ENCODE measurements at places on chromosomes 7 and 10. TPM values are rescaled to one million over a fixed set of nuclear protein-coding genes. Genes with fewer than 3 reads are reported as not detected.

CLDN3 gene
- not detected for total RNA-seq

PSMC2 gene
- total RNA-seq, result 51.1 TPM

RET gene
- 0.36 TPM for total RNA-seq

SORCS1 gene
- not detected for total RNA-seq

LIPM gene
- not detected for total RNA-seq

DNA sequence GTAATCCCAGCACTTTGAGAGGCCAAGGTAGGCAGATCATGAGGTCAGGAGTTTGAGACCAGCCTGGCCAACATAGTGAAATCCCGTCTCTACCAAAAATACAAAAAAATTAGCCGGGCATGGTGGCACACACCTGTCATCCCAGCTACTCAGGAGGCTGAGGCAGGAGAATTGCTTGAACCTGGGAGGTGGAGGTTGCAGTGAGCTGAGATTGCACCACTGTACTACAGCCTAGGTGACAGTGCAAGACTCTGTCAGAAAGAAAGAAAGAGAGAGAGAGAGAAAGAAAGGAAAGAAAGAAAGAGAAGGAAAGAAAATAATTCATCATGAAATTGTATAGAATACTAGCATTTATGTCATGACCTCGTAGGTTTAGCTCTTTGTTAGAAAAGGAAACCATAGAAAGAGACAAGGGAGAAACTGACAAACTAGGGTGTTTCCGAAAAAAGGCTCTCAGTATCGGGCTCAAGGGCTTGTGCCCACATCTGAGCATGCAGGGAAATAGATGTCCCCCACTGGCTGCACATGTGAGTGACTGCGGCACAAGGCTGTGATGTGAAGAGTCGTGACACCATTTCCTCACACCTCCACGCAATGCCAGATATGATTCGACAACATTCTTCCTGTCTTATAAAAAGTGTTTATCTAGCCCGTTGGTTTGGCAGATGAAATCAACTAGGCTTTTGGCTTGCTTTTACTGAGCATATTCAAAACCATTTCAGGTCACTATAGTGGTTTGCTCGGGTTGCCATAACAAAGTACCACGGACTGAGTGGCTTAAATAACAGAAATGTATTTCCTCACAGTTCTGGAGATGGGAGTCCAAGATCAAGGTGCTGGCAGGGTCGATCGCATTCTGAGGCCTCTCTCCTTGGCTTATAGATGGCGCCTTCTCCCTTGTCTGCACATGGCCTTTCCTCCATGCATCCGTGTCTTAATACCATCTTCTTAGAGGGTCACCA lies 2.0 kb downstream of the SRGN start:
- peak overlapping the region; percentile 54 for H3K27ac ChIP-seq
- peak; percentile 66 for DNase-seq
- H3K36me3 ChIP-seq, result no peaks in the 10 kb centered on the region
- no peak overlapping the region for H3K4me3 ChIP-seq
- peaks cover 42% of the 10 kb centered on the region for H3K4me1 ChIP-seq

- no peaks in the 10 kb centered on the region for H3K4me1 ChIP-seq
- no peak overlapping the region for H3K4me3 ChIP-seq
- peaks cover 2% of the 10 kb centered on the region for H3K36me3 ChIP-seq
- DNase-seq, result no peak
- H3K27me3 ChIP-seq, result no peaks in the 10 kb centered on the region
Observed at GRCh38 chr10:5732141-5732540, 47.5 kb downstream of the TASOR2 start.

GRCh38 chr10:11610166-11610825 lies 1.2 kb downstream of the USP6NL start:
- no peaks in the 10 kb centered on the region for H3K36me3 ChIP-seq
- peak overlapping the region; percentile 85 for H3K4me3 ChIP-seq
- peak; percentile 42 for DNase-seq
- peak overlapping the region; percentile 87 for H3K27ac ChIP-seq
- peaks cover 46% of the 10 kb centered on the region for H3K4me1 ChIP-seq
- no peaks in the 10 kb centered on the region for H3K27me3 ChIP-seq

- H3K4me3 ChIP-seq, result no peak overlapping the region
- H3K36me3 ChIP-seq, result no peaks in the 10 kb centered on the region
- no peak for DNase-seq
- peaks cover 3% of the 10 kb centered on the region for H3K27me3 ChIP-seq
- H3K27ac ChIP-seq, result no peak overlapping the region
Observed at GRCh38 chr10:2145926-2146478, 408.7 kb upstream of the ADARB2 start.

GRCh38 chr7:13293264-13294002 lies 606.0 kb downstream of the ARL4A start:
- no peak for DNase-seq
- no peak overlapping the region for H3K4me3 ChIP-seq

- no peak overlapping the region for H3K27ac ChIP-seq
- no peak for DNase-seq
- H3K4me3 ChIP-seq, result no peak overlapping the region
- no peaks in the 10 kb centered on the region for H3K36me3 ChIP-seq
- no peaks in the 10 kb centered on the region for H3K27me3 ChIP-seq
Observed at GRCh38 chr7:102874966-102875365, 37.8 kb upstream of the LRRC17 start.

DNA sequence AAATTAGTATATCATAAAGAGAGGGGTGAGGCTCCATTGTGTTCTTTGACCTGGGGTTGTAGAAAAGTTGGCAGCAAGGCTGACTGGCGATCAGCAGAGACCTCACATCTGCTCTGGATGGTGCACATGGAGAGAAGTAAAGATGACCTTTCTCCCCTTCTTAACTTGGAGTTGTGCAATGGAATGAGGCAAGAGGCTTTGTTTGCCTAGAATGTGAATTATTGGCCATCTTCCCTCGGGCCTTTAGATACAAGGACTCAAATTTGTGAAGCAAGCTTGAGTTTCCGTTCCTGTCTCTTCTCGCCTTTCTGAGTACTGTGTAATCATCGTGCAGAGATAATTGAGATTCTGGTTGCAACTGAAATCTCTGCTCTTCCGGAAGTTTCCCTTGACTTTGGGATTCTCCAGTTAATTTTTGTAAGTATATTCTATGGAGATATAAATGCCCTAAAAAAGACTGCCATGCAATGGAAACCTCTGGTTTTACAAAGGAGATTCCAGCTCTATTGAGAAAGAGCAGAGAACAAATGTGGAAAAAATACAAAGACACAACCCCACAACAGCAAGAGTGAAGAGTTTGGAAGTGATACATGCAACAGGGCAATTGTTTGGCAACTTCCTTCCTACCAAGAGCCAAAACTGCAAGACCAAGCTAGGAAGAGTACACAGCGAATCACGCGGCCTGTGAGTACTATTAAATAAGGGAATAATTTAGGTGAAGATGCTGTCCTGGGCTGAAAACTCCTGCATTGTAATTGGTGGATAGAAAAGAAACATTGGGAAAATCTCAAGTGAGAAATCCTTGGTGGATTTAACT lies 542.3 kb upstream of the NRP1 start:
- no peaks in the 10 kb centered on the region for H3K4me1 ChIP-seq
- no peak overlapping the region for H3K4me3 ChIP-seq
- no peak overlapping the region for H3K27ac ChIP-seq
- no peaks in the 10 kb centered on the region for H3K36me3 ChIP-seq

- H3K4me3 ChIP-seq, result no peak overlapping the region
- no peaks in the 10 kb centered on the region for H3K27me3 ChIP-seq
- H3K4me1 ChIP-seq, result no peaks in the 10 kb centered on the region
- no peaks in the 10 kb centered on the region for H3K36me3 ChIP-seq
- H3K27ac ChIP-seq, result no peak overlapping the region
- no peak for DNase-seq
Observed at GRCh38 chr10:123640016-123640535, 26.1 kb upstream of the GPR26 start.

DNA sequence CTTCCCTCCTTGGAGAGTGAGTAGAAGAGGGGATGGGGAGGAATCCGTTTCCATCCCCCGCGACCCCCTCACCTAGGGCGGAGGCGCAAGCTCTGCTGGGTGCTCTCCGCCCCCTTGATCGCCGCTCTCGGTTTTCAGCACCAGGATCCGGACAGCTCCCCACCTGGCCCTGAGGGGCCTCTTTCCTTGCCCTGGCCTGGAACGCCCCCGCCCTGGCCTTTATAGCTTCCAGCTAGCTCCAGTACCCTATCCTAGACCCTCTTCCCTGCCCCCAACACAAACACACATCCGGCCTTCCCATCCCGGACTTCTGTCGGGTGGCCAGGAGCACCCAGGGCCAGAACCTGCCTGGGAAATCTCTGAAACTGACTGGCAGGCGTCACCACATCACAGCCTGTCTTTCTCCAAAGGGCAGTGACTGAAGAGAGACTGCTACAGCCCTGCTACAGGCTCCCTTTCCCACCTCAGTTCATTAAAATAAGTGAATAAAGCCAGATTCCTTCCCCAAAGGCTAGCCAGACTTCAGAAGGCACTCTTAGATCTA lies 72.3 kb upstream of the LEP start:
- H3K36me3 ChIP-seq, result no peaks in the 10 kb centered on the region
- DNase-seq, result peak; percentile 26
- peaks cover 56% of the 10 kb centered on the region for H3K27me3 ChIP-seq
- H3K4me1 ChIP-seq, result peaks cover 36% of the 10 kb centered on the region
- no peak overlapping the region for H3K4me3 ChIP-seq
